ENCODE measurements at places on chromosomes 3 and 15.

DNA sequence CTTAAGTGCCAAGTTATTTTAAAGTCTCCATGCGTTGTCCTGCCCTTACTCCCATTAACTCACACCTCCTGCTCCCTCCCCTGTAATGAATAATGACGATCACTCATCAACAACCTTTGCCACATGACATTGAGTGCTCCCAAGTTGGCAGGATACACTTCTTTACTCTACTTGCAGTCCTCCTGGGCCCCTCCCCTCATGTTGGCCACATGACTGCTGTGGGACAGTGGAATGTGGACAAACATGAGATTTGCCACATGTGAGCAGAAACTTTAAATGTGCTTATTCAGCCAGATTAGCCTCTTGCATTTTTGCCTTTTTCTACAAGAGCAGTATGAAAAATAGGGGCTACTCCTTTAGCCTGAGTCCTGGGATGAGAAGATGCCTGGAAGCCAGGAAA lies 167.9 kb downstream of the DCLK3 start:
- no peak for DNase-seq

DNA sequence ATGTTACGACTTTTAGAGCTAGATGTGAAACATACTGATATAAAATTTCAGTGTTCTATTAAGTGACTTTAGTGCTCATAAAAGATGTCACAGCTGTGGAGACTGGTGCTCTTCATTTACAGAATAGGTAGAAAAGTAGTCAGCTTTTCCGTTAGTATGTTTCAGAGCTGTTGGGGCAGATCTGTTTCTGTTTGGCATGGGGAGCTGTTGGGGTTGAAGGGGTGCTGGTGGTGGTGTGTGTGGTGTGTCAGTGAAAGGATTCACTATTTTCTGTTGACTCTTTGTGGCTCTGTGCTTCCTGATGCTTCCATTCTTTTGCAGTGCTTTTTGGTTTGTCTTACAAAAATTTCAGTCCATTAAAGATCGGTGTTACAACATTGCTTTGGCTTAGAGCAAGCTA lies 3.2 kb downstream of the UBE2E2 start:
- no peak for DNase-seq

DNA sequence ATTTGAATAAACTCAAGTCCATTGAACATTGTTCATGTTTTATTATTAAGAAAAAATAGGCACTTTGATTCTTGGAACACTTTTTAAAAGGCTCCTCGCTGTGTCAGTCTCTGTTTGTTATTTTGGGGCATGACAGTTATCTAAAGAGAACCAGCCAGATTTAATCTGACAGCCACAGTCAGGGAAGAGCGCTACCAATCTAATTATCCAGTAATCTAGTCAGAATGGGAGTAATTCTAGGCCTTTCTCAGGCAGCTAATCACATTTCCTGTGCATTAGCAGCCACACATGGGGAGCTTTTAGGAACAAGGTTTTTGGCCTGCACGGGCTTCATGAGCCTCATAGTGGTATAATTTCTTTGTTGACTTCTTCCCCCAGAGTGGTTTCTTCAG lies 362.2 kb downstream of the RBMS3 start:
- no peak for DNase-seq

DNA sequence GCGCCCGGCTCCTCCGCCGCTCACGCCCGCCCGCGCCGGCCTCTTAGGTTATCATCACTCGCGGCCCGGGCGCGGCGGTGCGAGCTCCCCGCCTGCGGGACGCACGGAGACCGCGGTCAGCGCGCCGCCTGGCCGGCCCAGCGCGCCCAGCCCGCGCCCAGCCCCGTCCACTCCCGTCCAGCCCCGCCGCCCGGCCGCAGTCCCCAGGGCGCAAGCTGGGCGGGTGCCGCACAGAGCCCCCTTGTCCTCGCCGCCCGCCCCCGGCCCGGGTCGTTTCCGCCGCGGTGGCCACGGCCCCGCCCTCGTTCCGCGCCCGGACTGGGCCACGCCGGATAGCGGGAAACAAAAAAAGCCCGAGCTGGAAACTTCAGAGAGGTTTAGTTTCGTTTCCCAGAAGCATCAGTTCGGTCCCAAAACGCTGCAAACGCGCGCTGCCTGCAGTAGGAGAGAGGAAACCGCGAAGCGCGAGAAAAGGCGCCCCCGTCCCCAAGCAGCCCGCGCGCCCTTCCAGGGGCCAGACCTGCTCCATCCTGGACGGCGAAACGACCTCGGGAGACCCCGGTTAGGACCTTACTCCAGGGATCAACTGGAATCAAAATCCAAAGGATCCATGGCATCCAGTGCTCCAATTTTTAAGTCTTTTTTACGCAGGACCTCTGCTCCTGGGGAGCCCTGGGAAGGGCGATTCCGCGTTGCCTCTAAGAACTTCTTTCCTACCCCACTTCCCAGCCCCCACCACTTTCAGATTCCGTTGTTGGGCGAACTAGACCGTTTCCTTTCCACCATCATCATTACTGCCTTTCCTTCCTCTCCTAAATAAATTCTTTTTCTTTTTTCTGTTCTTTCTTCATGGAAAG lies at the start of gene ATP10A:
Gene ATP10A (minus strand): TSS at position 217 of the 857 bp plus-strand sequence. CDS start 231 bp downstream, outside the sequence.
- DNase-seq, result no peak

- no peak for DNase-seq
These were observed 10.8 kb downstream of the MESD start for GRCh38 chr15:80978685-80979329.

DNA sequence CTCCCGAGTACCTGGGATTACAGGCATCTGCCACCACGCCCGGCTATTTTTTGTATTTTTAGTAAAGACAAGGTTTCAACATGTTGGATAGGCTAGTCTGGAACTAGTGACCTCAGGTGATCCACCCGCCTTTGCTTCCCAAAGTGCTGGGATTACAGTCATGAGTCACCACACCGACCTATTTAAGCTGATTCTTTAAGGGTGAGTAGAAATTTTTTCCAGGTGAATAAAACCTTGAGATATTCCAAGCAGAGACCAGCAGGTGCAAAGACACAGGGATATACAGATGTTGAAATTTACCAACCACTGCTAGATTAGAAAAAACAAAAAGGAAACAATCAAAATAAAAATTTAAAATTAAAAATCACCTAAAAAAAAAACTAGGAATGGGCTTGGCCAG lies 74.4 kb upstream of the CHRNB4 start:
- no peak for DNase-seq
